ENCODE measurements at places on chromosomes 16 and 17.

- no peak for DNase-seq
These were observed 7.6 kb downstream of the XPO6 start for GRCh38 chr16:28204204-28204603.

DNA sequence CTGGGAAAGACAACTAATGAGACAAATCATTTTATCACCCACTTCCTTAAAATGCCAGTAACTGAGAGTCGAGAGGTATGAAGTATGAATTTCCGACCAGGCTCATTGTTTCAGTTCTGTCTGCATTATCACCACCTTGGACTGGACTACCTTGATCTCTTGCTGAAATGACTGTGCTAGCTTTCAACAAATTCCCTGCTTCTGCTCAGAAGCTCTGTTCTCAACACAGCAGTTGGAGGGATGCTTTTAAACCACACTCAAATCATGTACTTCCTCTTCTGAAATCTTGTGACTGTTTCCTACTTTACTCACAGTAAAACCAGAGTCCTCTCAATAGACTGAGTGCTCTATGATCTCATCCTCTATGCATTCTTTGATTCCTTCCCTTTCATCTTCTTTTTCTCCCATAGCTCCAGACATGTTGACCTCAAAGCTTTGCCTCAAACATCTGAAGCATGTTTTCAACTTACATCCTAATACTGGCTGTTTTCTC is 195.8 kb downstream of the KCNJ2 start:
- DNase-seq: no peak

- DNase-seq: no peak
These were observed at the start of gene COL1A1 for GRCh38 chr17:50201276-50201854. COL1A1 (minus strand) TSS chr17:50201631; CDS start chr17:50201513, 118 bp downstream.

GRCh38 chr16:72206299-72206698 is 34.3 kb upstream of the PMFBP1 start:
- no peak for DNase-seq

DNA sequence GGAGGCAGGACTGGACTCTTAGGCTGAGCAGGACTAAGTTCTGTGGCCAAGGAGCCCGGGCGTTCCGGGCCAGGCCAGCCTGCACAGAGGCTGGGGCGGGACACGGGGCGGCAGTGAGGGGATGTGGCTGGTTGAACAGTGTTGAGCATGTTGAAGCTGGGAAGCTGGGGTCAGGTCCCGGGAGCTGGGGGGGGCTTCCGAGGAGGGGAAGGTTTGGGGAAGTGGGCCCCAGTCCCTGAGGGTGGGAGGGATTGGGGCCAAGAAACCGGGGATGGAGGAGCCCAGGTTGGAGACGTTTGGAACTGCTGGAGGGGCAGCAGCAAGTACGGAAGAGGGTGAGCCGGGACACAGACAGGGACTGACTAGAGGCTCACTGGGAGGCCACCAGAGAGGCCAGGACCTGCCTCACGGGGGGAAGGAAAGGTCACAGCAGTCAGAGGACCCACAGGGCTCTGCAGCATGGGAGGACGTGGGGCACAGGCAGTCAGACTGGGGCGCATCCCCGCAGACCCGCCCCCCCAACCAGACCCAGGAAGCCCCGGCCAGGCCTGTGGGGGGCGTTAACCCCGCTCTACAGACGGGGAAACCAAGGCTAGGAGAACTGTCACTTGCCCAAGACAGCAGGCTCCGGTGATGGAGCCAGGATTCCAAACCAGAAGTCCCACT is 9.5 kb downstream of the TAX1BP3 start:
- no peak for DNase-seq

- no peak for DNase-seq
These were observed 6.6 kb downstream of the ZNF319 start for GRCh38 chr16:57993897-57994296.

DNA sequence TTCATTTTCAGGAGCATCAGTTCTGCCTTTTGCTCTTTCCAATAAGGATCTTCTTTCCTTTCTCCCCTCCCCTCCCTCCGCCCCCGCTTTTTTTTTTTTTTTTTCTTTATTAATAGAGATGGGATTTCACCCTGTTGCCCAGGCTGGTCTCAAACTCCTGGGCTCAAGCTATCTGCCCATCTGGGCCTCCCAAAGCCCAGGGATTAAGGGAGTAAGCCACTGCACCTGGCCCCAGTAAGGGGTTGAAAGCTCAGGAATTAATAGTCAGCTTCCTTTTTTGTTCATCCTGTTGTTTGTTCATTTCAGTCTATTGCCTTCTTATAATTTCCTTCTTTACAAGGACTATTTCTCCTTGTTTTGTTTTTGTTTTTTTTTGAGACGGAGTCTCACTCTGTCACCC is 7.9 kb upstream of the C17orf58 start:
- DNase-seq: no peak

GRCh38 chr17:30393491-30393890 is 14.8 kb downstream of the CPD start:
- no peak for DNase-seq

DNA sequence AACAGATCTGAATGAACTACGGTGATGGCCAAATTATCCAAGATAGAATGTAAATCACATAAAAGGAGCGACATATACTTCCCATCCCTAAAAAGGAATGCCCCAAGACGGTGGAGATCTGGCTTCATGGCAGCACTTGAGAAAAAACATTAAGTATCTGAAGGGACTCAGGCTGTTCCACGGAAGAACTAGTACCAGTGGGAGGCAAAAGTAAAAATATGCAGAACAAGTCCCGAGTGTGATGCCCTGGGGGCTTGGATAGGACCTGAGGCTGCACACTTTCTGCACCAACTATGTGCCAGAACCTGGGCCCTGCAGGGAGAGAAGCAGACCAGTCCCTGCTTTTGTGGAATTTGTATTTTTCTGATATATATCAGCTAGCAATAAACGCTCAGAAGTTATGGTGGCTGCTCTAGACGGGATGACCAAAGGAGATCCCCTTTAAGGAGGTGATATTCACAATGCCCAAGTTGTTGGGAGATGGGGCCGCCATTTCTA is 539 bp upstream of the CKLF start:
- no peak for DNase-seq

DNA sequence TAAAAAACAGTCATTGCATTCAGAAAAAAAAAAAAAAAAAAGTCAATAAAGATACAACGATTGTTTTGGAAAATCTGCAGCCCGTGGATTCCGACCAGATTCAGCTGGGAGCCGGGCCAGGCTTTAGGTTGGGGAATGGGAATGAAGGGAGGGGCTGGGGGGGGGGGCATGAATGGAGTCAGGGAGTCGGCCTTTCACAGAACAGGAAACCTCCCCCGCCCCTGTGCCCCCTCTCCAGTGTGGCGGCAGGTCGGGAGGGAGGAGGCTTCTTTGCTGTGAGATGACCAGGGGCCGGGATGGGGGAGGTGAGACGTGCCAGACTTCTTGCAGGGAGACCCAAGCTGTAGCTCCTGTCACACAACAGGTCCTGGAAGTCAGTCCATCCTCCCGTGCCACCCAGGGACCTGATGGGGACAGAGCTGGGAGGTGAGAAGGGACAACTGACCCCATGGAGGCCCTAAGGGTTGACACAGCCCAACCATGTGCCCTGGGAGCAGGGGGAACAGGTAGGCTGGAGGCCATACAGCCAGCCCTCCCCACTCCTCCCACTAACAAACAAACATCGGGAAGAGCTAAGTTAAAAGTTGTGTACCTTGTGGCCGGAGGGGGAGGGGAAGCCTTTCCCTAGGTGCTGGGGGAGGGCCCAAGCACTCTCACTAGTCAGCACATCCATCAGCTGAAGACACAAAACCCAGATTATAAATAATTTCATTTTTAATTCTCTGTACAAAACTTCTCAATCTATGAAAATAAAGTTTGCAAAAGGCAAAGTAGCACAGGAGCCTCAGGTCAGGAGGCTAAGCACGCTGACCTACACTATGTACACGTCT is 25.2 kb downstream of the SREBF1 start:
- DNase-seq: no peak

DNA sequence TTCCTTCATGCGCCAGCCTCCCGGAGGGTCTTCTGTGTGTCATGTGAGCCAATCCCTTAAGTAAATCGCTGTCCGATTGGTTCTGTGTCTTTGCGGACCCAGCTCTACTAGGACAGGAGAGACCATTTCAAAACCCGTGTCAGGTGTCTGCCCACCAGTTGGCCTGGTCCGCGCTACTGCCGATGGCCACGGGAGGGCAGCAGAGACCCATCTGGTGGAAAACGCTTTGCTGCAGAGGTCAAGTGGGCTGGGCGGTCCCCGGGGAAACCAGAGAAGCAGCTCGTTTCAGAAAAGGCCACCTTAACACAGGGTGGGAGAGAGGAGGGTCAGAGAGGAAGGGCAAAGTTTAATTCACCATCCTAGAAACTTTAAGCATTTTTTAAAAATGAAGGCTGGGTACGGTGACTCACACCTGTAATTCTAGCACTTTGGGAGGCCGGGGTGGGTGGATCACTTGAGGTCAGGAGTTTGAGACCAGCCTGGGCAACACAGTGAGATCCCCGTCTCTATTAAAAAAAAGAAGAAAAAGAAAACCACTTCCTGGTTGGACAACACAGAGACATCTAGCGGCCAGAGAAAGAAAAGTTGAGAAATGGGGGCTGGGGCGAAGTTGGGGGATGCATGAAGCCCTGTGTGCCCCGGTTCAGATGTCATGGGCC is 2.8 kb upstream of the CIBAR2 start:
- DNase-seq: peak; percentile 87

DNA sequence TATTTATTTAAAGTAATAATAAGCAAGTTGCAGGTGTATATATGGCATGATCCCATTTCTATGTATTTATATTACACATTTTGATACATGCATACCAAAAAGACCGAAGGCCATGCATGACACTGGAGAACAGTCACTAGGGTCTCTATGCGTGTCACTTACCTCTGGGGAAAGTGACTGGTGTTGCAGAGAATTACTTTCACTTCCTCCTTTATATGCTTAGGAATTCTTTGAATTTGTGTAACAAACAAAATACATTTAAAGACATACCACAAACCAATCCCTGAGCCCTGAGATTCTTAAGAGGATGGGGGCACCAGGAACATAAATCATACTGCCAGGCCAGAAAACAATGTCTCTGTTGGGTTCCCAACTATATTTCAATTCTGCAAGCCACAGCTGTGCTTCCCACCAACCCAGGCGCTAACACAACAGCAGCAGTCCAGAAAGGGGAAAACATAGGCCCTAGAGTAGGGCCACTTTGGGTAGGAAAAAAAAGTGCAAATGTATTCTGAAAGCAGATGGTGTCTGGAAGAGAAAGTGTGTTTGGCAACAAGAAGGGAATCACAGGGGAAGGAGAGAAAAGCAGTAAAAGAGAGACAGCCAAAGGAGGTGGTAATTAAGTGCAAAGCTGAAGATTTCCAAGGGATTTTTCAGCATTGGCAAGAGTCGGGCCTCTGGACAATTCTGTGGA is 24.5 kb upstream of the HYDIN start:
- no peak for DNase-seq

- no peak for DNase-seq
These were observed 151.1 kb upstream of the GSE1 start for GRCh38 chr16:85461814-85462713.

- no peak for DNase-seq
These were observed 93.9 kb upstream of the NLRP1 start for GRCh38 chr17:5678171-5678570.

DNA sequence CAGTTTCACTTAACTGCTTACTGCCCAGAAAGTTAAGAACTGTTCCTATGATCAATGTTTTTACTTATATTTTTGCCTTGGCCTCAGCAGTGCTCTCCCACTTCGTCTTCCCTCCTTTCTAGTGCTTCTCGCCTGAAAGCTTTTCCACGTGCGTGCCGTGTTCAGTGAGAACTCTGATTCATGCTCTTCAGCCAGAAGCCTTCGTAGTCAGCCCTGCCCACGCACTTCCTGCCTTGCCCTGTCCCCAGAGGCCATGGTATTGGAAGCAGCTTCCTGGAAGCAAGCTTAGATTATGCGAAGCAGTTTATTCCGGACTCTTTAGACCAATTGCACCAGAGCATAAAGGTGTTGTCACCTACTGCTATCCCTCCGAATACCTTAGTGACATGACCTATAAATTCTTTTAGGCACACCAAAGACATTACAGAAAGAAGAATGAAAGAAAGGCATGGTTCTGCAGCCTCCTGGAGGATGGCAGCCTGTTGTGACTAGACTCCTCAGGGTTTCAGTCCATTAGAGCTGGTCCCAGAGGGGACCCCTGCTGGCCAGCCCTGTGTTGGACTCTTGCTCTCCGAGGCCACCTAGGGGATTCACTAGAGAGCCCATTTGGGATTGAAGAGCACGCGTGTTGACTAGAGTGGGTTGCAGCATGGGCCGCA is 105.2 kb downstream of the RPTOR start:
- DNase-seq: no peak
